ENCODE measurements at places on chromosomes 6 and 20.

DNA sequence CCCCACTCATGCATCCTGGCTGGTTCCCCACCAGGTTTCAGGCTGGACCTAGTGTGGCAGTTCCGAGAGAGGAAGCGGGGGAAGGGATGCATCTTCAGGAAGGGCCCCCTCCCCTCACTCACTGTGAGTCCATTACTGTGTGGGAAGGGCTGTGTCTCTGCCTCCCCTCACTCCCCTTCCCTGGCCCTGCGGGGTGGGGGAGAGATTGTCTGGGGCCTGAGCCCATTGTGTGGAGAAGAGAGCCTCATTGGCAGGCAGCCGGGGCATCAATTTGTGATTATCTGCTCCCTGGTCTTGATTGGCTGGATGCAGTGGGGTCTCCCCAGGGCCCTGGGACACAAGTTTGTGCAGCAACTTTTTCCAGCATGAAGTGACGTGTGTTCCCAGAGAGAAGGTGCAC lies 4.1 kb upstream of the MYT1 start:
- DNase-seq = no peak

GRCh38 chr6:45419571-45420082 lies 41.9 kb upstream of the SUPT3H start:
- peak; percentile 57 for DNase-seq

DNA sequence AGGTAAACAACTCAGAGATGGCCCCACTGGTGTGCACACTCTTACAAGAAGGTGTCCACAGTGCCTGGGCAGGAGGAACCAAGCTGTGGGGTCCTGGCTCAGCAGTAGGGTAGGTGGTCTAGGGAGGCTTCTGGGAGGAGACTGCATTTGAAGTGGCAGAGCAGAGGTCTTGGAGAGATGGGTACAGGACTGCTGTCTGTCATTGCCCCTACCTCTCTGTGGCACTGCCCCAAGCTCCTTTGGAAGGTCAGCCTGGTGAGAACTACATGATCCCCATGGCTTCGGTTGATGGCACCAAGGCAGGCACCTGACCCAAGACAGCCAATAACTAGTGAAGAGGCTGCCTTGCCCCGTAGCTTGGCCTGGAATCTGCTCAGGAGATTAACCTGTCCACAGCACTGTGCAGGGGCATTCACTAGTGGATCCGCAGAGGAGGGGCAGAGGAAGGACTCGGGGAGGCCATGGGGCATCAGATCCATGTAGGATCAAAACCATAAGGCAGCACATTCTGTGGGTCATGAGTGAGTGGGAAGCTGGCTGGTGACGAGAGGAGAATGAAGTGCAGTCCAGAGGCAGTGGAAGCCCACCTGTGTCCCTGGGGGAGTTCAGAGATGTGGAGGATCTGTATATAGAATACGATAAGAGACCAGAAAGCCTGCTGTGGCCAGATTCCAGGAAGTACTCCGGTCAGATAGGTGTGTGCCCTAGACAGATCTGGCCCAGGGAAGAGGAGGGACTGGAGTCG lies 162.0 kb downstream of the GRM4 start:
- no peak for DNase-seq

GRCh38 chr20:58818586-58819285 lies 32.0 kb downstream of the GNAS-AS1 start:
- no peak for DNase-seq

DNA sequence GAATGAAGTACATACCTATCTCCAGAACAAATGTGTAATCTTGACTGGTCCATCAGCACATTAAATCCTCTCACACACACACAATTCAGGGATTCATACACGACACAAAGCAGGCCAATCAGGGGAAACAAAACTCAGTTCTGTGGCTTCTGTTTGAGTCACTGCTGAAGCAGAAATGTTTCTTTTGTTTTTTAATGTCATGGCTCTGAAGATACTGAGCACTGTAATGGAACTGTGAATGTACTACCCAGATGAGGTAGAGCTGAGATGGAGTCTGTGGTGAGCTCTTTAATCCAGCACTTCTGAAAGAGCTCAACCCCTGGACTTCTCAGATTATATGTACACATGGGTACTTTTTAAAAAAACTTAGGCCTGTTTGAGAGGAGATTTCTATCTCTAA lies 116.4 kb downstream of the THEMIS start:
- no peak for DNase-seq

DNA sequence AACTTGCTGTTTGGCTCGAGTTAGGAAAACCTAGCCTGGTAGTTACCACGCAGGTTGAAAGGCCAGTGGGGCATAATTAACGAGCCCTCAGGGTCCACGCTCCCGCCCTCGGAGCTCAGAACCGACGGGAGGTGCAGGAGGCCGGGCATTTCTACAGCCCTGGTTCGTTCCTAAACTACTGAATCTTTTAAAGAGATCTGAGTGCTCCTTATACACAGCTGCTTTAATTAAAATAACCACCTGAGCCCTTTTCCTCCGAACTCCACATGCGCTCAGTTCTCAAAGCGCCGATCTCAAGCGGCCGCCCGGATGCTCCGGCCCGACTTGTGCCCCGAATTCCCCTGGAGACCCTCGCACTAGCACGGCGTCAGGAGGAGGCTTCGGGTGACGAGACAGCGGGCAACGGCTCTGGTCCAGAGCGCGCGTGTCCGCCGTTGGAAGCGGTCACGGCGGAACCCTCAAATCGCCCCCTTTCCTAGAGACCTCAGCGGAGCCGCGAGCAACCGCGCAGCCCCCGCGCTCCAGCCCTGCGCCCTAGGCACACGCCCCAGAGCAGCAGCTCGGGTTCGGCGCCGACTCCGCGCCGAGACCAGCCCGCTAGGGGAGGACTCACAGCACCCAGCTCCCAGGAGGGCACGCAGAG lies 397 bp downstream of the WDR27 start:
- DNase-seq = no peak

DNA sequence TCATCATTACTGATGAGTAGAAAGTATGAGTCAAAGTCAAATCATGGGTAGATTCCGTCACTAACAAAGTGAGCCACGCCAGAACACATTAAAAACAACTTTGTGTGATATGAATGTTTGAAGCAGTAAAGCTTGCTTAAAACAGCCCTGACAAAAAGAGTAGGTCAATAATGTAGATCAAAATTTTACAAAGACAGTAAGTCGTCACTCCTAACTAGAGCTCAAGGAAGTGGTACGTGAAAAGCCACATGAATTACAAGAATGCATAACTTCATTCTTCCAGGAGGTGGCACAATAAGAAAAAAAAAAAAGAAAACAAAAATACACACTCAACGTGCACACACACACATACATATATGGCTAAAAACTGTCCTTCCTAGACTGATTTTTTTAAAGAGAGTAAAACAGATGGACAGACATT lies 69.9 kb downstream of the HACE1 start:
- no peak for DNase-seq

GRCh38 chr6:16677458-16677857 lies 83.8 kb downstream of the ATXN1 start:
- DNase-seq = no peak

GRCh38 chr6:79605061-79605460 lies 26.1 kb upstream of the SH3BGRL2 start:
- no peak for DNase-seq

DNA sequence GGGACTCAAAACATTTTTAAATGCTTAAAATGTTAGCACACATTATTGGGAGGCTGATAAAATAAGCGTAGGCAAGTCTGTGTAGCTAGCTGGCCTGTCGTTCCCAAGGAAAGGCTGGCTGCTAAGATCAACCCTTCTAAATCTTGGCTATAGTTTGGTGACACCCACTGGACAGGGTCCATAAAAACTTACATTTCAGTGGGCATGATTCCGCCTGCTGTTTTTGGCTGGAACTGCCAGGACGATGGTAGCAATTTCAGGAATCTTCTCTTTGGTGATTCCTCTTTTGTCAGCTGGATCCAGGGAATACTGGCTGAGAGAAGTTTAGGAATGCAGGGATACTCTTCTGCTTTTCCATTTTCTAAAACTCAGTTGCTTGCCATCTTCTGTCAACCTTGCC lies 162.2 kb downstream of the NKAIN2 start:
- DNase-seq = peak; percentile 35

DNA sequence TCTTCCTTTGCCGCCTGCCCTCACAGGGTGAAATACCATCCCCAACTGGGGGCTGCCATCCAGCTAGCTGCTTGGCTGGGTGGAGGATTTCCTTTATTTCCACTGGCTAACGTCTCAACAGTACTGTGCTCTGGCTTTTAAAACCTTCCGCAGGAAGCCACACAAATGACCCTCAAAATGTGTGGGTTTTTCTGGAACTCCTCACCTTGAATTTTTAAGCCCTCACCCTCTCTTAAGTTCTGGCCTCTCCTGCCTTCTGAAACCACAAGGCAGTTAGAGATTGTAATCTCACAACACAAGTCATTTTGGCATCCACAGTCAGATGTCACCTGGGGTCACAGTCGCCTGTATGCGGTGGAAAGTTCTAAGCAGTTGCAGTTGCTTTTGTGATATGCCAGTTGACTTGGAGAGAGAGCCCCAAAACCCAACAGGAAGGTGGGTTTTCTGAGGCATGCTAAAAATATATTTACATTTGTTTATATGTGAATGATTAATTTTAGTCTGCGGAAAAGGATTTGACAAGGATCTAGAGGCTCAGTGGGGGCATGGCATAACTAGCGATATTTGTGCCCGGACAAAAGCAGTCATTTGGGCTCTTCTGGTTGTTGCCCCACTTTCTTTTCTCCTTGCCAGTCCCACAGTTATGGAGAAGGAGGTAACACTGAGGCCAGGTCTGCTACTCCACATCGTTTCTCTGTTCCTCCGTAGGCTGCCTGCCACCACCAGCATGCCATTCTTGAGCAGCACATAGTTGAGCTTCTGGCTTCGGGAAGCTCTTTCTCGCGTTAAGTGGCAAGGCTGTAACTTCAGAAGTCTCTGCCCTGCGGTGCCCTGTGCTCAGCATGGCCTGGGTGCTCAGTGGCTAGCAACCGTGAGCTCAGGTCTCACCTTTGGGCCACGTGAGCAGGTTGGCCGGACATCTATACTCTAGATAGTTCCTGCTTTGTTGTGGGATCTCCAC lies 335.3 kb downstream of the CD83 start:
- DNase-seq = no peak

DNA sequence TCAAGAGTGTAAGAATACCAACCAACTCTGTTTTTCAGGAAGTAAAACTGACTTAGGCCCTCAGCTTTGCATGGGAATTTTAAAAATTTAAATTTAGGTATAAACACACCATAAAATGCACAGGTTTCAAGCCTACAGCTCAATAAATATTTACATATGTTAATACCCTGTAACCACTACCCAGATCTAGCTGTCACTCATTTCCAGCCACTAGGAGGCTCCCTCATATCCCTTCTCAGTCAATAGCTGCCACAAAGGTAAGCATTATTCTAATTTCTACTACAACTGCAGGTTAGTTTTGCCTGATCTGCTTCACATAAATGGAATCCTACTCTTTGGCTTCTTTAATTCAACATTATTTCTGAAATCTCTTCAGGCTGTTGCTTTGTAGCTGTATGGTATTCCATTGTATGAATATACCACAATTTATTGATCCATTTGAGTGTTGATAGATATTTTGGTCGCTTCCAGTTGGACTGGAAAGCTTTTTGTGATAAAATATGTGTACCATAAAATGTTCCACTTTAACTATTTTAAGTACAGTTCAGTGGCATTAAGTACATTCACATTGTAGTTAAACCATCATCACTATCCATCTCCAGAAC lies 32.5 kb upstream of the MEI4 start:
- DNase-seq = no peak

DNA sequence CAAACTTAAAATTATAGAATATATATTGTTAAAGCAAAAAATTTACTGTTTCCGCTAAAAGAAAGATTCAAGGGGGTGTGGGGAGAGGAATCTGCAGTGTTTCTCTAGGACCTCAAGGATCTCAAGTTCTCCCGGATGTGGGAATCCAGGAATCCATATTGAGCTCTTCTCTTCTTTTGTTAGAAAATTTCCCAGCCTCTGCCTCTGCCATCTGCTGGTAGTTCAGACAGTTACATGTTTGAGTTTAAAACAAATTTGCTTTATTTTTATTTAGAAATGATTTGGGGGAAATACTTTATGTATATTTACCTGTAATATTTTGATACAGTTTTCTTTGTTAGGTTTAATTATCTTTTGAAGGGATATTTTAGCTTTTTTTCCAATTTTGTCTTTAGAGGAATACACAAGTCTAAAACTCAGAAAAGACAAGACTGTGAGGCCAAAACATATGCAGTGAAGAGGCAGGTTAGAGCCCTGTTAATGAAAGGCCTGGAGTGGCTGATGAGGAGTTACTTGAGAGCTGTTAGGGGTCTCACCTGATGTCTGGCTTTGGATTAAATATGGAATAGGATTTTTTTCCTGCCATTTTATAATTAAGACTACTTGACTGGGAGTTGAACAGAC lies 268.8 kb downstream of the ARID1B start:
- DNase-seq = no peak

DNA sequence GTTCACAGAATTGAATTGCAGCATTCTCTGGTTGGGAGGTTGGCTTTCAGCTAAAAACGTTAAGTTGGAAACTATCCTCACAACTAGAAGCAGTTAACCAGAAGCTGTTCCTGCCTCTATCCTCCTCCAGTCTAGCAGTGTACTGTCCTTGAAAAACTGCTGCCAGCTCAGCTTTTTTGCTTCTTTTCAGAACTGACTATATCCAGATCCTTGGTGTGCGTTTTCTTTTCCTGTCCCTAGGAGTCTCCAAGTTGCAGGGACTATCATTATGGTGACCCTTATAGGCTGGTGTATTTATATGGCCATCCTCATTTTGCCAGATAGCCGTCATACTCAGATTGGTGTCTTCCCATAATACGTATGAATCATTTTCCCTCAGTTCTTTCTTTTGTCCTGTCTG lies 5.5 kb downstream of the ITCH start:
- no peak for DNase-seq

DNA sequence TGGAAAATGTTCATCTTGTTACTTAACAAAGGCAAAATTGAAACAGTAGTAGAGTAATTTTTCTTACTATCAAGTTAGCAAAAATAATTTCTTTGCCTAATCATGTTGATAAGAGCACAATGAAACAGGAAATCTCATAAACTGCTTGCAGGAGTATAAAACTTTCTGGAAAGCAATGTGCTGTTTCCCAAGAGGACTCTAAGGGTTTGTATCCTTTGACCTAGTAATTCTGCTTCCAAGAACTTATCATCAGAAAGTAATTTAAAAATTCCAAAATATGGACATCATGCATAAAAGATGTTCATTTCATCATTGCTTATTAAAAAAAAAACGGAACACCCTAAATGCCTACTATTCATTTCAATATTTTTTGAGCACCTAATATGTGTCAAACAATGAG lies 46.1 kb upstream of the TNFAIP3 start:
- no peak for DNase-seq
